ENCODE measurements at places on chromosomes 16 and 17. TPM values are rescaled to one million over a fixed set of nuclear protein-coding genes. Genes with fewer than 3 reads are reported as not detected.

DNA sequence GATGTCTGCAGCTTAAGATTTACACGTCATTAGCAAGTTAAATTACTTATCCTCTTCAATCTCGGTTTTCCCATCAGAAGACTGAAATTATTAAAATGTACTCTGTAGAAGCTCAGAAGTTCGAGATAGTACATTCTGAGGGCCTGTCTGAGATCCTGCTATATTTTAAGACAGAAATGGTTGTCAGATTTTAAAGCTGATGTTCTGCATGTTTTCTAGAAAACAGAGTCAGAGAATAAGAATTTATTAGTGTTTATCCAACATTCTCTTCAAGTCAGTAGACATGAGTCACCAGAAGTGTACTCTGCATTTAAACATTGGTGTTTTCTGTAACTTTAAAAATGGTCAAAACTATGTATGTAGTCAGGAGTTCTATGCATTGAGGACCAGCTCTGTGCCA, 155.2 kb upstream of the MYOCD start:
- no peak for DNase-seq

DNA sequence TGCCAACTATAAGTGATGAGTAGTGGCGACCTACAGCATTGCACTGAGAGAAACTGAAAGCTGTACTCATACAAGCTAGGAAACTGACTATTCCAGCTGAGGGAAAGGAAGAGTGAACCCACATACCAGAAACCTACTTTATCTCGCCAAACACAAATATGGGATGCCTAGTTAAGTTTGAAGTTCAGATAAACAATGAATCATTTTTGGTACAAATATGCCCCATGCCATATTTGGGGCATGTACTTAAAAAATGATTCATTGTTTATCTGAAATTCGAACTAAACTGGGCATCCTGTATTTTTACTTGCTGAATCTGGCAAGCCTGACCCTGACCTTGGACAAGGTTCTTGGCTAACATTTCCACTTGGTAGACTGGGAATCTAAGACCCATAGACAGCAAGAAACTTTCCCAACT, 527.8 kb upstream of the PSMD7 start:
- no peak for DNase-seq

GRCh38 chr17:60525328-60525684, 736 bp downstream of the APPBP2 start:
- peak; percentile 23 for DNase-seq

STAT3 gene
- 61.5 TPM for total RNA-seq
